ENCODE measurements at places on chromosomes 6 and 20. TPM values are rescaled to one million over a fixed set of nuclear protein-coding genes. Genes with fewer than 3 reads are reported as not detected.

The APOM gene
- total RNA-seq, result 3.4 TPM

The FERMT1 gene
- total RNA-seq, result 0.71 TPM

The NFATC2 gene
- total RNA-seq, result 65.0 TPM

The TMEM74B gene
- 1.9 TPM for total RNA-seq

The TREML1 gene
- total RNA-seq, result not detected

GRCh38 chr6:38593409-38593808 lies 46.3 kb downstream of the BTBD9 start:
- H3K4me1 ChIP-seq, result peaks cover 3% of the 10 kb centered on the region
- no peak for DNase-seq
- H3K27ac ChIP-seq, result no peak overlapping the region
- no peak overlapping the region for H3K4me3 ChIP-seq
- peaks cover 13% of the 10 kb centered on the region for H3K36me3 ChIP-seq

DNA sequence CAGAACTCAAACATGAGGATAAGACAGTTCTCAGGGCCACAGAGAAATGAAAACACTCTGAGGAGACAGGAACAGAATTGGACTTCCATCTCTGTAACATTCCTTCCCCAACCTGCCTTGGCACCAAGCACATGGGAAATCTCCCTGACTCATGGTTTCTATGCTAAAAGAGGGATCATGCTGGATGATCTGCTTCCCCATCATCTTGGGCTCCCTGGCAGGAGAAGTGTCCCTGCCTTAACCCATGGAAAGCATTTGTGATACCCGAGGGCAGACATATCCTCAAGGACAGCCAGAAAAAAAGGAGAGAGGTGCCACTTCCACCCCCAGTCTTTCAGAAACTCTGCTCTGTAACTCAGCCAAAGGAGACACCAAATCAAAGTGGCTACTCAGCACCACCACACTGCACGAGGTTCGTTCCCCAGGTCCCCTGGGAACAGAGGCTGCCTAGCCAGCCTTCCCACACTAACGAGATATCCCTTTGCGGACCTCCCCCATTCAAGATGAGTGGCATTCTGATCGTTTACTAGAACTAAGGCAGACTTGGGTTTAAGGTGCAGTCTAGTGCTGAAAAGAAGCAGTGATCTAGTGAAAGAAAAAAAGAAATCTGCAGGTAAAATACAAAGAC lies 34.8 kb downstream of the BLOC1S5 start:
- H3K4me1 ChIP-seq, result peaks cover 12% of the 10 kb centered on the region
- DNase-seq, result no peak
- H3K27me3 ChIP-seq, result no peaks in the 10 kb centered on the region
- no peak overlapping the region for H3K27ac ChIP-seq

- H3K4me1 ChIP-seq, result no peaks in the 10 kb centered on the region
- no peak for DNase-seq
- H3K27me3 ChIP-seq, result no peaks in the 10 kb centered on the region
- H3K27ac ChIP-seq, result no peak overlapping the region
Observed at GRCh38 chr20:8293750-8294149, 161.7 kb downstream of the PLCB1 start.

DNA sequence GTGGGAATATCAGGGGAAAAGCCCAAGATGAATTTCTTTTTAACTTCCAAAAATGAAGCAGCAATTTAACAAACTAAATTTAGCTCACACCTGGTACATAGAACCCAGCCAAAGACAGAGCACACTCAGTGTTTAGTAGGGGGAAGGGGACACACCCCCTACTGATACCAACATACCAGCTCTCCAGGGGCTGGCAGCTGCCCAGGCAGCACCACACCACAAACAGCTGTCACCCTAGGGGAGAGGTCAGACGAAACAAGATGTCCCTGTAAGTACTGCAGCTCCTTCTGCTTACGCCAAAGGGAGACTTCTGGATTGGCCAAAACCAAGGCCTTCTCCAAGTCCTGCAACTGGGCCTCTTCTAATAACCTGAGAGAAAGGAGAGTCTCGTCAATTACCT lies 26.0 kb downstream of the MDN1 start:
- H3K4me3 ChIP-seq, result peak overlapping the region; percentile 71
- peak overlapping the region; percentile 76 for H3K27ac ChIP-seq
- H3K4me1 ChIP-seq, result peaks cover 31% of the 10 kb centered on the region
- peaks cover 59% of the 10 kb centered on the region for H3K36me3 ChIP-seq
- DNase-seq, result no peak

GRCh38 chr6:155327326-155328073 lies 13.2 kb upstream of the TFB1M start:
- DNase-seq, result peak; percentile 88
- H3K4me1 ChIP-seq, result peaks cover 23% of the 10 kb centered on the region
- H3K27ac ChIP-seq, result peak overlapping the region; percentile 48
- H3K4me3 ChIP-seq, result no peak overlapping the region
- H3K36me3 ChIP-seq, result no peaks in the 10 kb centered on the region
